ENCODE measurements at places on chromosomes 2 and 18.
A peak's percentile ranks its signal among the peaks of the same experiment; 100 is the strongest.

GRCh38 chr2:100968146-100969145, 33.6 kb upstream of the RPL31 start:
- DNase-seq, result peak; percentile 46

DNA sequence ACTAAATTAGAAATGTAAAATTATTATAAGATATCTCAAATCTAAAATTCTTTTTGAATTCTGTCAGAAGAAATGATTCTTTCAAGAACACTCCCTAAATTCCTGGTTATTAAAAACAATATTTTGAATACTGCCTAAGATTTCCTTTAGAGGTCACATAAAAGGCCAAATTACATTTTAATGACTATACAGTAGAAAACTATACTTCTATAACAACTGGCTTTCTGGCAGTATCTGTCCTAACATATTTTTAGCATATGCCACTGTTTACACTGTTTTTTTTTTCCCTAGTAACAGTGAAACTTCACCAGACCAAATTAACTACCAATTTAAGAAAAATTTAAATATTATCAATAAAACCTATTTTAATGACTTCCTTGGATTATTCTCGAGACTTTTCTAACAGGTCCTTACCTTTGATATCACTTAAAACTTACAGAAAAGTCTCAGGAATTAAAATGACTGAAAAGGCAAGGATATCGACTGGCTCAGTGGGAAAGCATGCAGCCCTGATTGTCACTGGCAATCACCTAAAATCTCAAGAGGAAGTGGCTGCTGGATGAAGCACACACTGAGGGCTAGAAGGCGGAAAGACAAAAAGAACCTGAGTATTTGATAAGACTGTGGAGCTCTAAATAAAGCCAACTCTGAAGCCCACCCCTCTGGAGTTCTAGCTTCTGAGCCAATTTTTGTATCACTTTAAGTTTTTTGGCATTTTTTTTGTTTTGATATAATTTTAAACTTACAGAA, 59.6 kb downstream of the SPIRE1 start:
- no peak for DNase-seq

DNA sequence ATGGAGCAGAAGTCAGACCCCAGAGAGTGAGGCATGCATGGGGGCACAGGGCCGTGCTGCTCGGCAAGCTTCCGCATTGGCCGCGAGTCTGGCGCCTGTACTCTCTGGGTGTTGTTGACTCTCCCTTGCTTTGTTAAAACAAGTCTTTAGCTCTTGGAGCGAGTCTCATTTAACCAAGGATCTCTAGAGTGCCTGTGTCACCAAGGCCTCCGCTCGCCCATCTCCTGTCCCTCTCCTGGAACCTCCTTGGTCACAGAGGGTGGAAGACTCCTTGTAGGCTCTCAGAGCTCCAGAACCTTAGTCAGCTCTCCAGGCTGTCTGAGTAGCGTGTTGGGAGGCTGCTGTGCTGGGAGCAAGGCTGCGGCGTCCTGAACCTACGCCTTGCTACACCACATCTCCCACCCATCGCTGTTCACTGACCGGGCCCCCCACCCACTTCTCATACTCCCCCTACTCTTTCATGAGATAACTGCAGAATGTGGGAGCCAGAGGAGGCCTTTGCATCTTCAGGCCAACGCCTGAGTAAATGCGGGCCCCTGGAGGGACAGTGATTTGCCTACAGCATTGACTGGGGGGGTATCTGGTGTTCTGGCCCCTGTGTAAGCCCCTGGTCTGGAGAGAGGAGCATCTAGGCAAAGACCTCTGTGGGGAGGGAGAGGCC, 66.1 kb downstream of the CIB4 start:
- DNase-seq, result no peak

GRCh38 chr18:71040161-71040560, 751.3 kb downstream of the SOCS6 start:
- no peak for DNase-seq

GRCh38 chr2:207836521-207837133, 66.9 kb upstream of the FZD5 start:
- DNase-seq, result no peak

GRCh38 chr2:122564843-122565242, 809.4 kb downstream of the TSN start:
- DNase-seq, result no peak

DNA sequence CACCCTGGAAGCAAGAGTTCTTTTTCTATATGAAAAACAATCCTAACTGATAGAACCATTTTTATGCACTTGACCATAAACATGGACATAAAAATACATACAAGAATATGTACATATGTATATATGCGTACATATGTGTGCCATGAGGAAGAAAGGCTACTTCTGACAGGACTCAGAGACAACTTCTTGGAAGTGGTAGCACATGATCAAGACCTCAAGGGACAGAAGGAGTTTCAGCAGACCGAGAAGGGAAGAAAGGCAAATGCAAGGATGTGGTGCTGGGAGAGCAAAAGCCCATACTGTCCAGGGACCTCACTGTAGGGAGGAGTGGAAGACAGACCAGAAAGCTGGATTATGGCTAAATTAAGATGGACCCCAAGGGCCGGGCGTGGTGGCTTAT, 11.4 kb upstream of the NPAS2 start:
- no peak for DNase-seq

DNA sequence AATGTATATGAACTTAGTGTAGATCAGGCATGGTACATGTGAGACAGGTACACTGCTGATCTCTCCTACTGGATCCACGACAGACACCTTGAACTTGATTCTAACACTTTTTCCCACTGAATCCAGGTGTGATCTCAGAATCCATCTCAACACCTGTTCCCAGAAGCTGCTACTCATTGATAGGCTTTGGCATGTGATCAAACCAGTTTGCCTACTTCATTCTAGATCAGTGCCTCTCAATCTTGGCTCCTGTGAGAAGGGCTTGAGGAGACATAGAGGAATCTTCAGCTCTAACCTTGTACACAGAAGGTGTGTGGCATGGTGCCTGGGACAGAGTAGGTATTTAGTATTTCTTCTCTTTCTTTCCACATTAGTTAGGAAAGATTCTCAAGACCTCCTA, 212.3 kb upstream of the ATP5MC3 start:
- no peak for DNase-seq

DNA sequence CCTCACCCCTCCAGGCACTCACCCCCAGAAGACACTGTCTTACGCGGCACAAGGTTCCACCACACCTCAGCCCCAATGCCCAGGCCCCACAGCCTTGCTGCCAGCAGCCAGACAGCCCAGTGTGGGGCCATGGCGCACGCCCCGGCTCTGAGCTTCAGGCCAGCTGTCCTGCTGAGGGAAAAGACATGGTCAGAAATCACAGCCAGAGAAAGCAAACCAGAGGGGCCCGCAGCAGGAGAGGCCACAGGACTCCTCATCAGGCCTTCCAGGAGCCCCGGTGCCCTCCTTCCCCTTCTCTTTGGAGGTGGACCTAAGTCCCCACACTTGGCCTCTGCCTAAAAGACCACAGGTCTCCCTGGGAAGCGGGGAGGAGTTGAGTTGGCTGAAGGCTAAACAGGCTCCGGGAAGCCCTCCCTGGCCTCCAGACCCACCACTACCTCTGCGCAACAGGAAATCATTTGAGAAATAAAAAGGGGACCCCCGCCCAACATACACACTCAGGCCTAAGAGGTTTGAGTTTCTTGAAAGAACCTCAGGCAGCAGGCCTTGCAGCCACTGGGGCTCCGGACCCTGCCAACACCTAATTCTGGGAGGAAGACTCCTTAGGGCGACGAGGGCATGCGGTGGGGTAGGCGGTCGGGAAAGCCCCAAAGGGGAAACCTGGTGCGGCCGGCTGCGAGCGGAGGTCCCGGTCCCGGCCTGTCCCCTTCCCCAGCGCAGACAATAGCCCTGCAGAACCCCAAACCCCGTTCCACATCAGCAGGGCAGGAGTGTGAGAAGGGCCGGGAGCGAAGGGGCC, 1.9 kb downstream of the SEMA4C start:
- no peak for DNase-seq
